ENCODE measurements at places on chromosomes 3 and 15.

GRCh38 chr3:126461450-126462070 lies 14.1 kb downstream of the ZXDC start:
- DNase-seq = no peak

DNA sequence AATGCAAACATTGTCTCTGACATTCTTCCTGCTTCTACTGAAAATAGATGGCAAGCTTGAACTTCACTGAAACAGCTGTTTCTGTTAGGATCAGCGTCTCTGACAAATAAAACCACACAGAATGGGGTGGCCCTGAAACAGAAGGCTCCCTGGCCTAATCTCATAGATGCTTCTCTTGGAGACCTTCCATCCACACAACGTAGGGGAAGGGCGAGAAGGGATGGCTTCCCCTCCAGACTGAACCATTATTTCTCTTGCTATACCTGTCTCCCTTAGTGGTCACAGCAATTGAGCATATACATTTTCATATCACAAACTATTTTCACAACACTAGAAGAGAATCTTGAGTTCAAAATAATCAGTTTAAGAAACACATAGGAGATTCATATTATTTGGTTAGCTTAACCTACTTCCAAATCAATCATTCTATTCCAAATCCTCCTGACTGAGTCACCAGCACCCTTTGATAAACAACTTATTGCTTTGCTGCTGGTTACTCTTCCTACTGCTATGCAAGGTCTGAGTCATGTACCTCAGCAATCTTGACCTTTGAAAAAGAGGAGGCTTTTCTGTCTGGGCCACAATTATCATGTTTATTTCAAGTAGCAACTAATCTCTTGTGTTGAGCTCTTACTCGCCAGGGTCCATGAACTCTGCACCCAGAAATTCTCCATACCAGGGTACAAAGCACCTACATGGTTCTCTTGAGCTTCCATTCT lies 45.5 kb downstream of the CBLB start:
- no peak for DNase-seq

DNA sequence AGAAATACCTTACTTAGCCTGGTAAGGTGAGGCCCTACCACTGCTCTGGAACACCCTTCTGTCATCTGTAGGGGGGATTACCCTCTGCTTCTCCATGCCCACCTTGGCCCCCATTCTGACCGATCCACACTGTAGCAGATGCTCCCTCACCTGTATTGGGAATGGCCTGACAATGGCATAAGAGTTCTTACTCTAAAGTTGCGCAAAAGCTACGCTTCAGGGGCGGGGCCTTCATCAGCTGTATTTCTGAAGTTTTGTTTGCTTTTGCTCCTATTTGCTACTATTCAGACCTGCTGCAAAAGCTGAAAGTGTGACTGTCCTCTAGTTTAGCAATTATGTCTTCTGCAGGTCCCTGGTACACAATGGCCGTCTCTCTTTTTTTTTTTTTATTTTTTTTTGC lies 252.6 kb downstream of the TLE3 start:
- no peak for DNase-seq

DNA sequence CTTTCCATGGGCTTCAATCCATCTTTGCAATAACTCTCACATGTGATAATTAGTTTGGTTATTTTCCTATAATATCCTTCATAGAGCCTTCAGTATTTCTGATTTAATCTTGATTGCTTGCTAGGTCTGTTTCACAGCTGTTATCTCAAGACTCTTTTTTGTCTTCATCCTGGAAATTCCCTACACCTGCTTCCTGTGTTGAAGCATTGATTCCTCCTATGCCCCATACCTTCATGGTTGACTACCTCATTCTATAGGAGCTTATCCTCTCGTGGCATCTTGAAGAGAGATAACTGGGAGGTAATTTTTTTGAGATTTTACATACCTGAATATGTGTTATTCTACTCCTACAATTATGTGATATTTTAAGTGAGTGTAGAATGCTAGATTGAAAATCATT lies 26.7 kb downstream of the PIK3CA start:
- no peak for DNase-seq
